Daoy (cell line): ENCODE measurements at places on chromosomes 6 and 20. TPM values are rescaled to one million over a fixed set of nuclear protein-coding genes. Genes with fewer than 3 reads are reported as not detected.
A peak's percentile ranks its signal among the peaks of the same experiment; 100 is the strongest.

DNA sequence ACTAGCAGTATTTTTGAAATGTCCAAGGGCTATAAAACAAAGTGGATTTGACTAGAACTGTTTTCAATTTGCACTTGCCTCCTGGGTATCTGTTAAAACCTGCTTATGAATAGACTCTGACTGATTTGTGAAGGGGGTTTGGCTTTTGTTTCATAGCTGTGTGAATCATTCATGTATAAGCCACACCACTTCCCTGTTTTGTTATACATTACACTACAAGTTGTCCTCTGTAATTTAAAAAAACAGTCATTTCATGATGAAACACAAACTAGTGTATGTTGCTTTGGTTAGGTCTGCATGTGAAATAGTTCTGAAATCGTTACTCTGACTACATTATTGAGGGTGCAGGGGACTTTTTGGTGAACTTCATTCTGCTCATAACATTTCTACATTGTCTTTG, 121.7 kb downstream of the NKAIN2 start:
- no peak for DNase-seq

The NKAIN2 gene
- total RNA-seq = not detected in 2 replicates

The SFTA2 gene
- not detected in 2 replicates for total RNA-seq

The FARS2 gene
- 24.0 and 24.7 TPM in 2 replicates for total RNA-seq

- DNase-seq = no peak
These were observed at the start of gene ETV7 for GRCh38 chr6:36387440-36388303. Gene ETV7 (minus strand): TSS chr6:36387669. CDS start chr6:36387541, 128 bp downstream.

DNA sequence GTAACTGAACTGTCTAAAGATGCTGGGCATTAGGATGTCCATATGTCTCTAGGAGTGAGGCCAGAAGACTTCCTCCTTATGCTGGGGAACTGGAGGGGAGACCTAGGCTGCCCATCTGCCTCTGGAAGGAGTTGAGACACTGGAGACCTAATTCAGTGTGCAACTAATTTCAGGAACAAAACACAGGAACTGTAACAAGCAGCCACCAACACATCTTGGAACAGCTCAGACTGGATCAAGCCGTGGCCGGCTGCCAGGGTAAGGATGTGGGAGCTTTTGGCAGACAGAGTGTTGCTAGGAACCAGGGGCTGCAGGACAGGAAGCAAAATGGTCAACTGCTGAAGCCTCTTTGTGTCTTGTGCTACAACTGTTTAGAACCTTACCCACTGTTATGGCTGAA, 16.4 kb upstream of the MAS1 start:
- DNase-seq = no peak

DNA sequence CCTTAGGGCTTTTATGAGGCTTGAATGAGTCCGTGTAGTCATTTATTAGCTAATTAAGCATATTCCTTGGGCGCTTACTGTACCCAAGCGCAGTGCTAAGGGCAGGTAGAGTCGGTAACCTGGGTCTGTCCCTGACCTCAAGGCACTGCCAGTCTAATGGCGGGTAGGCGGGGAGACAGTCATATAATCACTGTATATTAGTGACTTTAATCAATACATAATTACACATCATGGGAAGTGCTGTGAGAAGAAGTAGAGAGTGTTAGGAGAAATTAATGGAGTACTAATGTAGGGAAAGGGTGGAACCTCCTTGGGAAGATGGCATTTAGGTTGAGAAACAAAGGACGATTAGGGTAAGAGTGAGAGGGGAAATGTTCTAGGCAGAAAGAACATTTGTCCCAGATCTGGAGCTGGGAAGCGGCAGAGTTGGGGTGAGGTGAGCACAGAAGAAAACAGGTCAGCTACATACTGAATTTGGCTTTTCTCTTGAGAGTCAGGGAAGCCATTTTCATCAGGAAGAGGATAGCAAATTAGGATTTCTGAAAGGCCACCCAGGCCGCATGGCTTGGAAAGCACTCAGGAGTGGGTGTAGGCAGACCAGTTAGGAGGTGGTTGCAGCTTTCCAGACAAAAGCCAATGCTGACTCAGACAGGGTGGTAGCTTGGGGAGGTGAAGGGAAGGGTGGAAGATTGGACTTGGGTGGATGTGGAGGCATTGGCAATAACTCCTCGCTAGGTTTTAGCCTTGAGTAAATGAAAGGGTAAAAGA, 954 bp upstream of the BLCAP start:
- no peak for DNase-seq

- no peak for DNase-seq
These were observed 14.8 kb upstream of the TENT5A start for GRCh38 chr6:81767163-81767891.

The MCCD1 gene
- not detected in 2 replicates for total RNA-seq

DNA sequence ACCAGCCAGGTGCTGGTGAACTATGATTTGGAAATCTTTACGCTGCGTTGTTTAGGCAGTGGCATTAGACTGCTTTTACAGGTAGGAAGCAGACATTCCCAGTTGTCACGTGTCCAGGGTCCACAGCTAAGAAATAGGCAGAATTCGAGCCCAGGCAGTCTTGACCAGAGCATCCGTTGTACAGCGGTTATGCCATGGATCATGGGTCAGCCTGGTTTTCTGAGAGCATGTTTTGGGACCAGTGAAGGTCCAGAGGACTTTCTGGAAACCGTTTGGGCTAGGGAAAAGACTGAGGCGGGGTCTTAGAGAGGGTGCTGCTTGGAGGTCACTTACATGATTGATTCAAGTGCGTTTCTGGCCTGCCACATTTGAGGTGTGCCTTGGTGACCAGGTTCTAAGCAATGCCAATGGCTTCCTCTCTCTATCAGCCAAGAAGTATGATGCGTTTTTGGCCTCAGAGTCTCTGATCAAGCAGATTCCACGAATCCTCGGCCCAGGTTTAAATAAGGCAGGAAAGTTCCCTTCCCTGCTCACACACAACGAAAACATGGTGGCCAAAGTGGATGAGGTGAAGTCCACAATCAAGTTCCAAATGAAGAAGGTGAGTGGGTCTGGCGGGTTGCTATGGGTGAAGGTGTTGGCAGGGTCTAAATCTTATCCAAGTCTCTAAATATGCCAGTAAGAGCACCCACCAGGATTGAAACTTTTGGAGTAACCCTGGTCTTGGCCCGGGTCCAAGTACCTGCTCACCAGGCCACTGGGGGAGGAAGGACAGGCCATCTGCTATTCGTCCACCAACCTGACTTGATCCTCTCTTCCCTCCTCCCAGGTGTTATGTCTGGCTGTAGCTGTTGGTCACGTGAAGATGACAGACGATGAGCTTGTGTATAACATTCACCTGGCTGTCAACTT, 1.8 kb downstream of the RPL10A start:
- peak; percentile 43 for DNase-seq

- no peak for DNase-seq
These were observed 8.2 kb upstream of the ADGRF4 start for GRCh38 chr6:47690214-47690613.

GRCh38 chr20:34345402-34345736, 17.7 kb upstream of the ITCH start:
- DNase-seq = no peak

DNA sequence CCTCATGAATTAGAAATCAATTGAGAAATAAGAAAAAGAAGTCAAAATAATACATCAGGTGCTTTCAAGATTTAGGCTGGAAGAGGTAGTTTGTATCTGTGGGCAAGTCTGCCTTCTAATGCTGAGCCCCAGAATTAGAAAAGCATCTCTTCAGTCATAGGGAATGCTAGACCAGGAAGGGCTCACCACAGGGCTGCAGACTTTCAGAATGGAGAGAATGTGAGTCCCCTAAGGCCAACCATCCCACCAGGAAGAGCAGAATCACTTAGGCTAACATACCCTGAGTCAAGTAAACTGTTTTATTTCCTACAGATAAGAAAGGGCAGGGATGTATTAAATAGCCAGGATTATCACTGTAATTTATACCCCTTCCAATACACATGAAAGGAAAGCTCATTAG, 510.2 kb downstream of the RNF144B start:
- DNase-seq = no peak

The PSMB9 gene
- total RNA-seq = 76.5 and 99.3 TPM in 2 replicates

DNA sequence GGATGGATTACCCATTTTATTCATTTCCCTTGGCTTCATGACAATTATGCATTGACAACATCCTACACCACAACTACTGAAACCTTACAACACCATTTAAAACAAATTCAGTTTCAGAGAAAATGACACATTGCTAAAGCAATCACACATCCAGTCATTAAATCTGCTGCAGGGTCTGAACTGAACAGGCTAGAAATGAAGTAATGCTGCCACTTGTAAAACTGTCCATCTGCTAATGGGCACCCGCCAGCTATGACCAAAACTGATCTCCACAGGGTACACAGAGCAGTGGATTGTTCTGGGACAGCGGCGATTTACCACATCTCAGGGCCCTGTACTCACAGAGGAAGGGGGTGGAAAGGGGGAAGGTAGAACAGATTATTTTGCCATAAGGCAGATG, 172.9 kb upstream of the FBXL4 start:
- DNase-seq = no peak

DNA sequence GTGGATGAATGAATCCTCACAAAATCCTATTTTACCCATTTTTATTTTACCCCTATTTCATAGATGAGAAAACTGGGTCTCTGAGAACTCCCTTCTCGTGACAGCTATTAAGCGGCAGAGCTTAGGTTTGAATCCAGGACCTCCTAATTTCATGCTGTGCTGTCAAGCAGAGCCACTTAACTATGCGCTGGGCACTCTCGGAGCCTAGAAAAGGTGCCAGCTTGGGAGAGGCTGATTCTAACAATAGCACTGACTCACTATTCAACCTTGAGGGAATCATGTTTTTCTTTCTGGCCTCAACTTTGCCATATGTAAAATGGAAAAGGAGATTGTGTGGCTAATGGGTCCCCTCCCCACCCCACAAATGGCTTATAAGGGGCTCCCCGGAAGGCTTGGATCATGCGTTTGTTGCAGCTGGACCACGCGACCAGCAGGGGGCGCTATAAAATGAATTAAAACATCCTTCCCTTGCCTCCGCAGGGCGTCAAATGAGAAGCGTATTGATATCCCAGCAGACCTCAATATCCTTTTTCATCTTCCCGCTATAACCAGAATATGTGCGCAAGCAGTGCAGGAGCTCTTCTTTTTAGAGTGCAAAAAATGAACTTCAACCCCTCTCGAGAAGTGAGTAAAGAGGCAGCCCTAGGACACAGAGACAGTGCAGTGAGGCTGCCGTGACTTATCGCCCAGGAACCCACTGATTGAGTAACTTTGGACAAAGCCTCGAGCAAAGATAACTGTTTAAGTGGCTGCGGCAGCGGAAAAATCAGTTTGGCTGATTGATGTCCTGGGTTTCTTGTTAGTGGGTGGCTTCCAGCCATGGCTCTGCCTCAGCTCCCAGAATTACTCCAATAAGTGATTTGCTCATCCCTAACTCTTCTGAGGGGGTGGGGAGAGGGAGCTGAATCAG, 12.8 kb upstream of the PDYN start:
- DNase-seq = peak; percentile 41
